ENCODE measurements at places on chromosomes 7 and 10.

DNA sequence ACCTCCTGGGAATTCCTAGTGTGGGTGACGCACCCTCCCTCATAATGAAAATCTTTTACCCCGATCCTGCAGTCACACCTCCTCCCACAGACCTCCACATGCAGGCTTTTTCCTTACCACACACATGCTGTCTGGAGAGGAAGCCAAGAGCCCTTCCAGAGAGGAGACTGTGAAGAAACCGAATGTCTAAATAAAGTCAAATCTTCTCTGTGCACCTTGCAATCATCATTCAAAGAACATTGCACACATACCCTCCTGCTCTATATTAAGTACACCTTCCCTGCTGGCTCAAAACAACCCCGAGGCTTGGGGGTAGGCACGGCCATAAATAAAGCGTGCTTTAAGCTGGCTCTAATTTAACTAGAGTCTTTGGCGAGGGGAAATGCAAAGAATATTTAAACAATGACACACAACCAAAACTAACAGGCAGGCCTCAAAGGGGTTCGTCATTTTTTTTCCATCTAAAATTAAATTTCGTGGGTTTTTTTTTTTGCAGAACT lies 34.9 kb downstream of the CALML3 start:
- no peak for DNase-seq

DNA sequence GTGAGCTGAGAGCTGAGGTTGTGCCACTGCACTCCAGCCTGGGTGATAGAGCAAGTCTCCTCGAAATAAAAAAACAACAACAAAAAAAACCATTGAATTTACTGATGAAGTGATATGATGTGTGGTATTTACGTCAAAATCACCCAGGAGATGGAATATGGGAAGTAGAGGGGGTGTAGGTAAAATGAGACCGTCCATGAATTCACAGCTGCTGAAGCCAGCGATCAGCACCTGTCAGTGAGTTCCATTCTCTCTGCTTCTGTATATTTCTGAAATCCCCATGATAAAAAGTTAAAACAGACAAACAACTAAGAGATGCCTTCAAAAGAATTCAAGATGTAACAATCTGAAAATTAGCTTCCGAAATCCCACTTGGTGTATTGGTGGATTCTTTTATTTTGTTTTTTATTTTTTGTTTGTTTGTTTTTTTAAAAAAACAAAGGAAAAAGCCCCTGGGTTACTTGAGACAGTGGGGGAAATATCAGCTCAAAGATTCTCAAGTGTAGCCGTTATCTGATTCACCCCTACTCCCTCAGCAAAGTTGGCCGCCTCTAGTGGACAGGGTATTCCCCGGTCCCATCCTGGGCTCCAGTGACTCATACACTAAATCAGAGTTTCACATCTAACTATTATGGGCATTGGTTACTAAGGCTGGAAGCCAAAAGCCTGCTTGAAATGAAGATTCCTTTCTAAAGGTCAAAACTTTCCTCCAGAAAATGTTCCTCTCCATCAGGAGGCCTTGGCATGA lies 76.4 kb downstream of the MAP3K8 start:
- DNase-seq, result no peak

GRCh38 chr7:15765753-15766152 lies 79.3 kb upstream of the MEOX2 start:
- DNase-seq, result no peak

GRCh38 chr7:7653593-7654187 lies 13.1 kb downstream of the UMAD1 start:
- DNase-seq, result no peak

GRCh38 chr10:131889755-131890154 lies 11.1 kb upstream of the PPP2R2D start:
- no peak for DNase-seq

DNA sequence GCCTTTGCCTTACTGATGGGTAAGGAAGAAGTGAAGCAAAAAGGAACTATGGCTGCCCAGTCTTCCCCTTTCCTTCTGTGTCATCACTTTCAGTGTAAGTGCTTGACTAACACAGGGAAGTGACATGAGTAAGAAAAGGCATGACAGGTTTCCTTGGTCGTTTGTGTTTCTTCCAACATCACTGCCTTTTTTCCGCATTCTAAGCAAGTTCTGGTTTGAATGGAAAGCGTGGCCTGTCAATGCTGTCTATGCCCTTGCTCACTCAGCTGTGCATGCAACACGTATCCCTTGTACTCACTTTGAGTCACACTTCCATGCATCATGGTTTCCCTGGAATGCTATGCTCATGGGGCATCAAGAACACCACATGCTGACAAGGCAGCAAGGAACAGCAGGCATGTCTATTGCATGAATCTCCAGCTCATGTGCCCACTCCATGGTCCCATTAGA lies 111.8 kb downstream of the OAT start:
- DNase-seq, result no peak

DNA sequence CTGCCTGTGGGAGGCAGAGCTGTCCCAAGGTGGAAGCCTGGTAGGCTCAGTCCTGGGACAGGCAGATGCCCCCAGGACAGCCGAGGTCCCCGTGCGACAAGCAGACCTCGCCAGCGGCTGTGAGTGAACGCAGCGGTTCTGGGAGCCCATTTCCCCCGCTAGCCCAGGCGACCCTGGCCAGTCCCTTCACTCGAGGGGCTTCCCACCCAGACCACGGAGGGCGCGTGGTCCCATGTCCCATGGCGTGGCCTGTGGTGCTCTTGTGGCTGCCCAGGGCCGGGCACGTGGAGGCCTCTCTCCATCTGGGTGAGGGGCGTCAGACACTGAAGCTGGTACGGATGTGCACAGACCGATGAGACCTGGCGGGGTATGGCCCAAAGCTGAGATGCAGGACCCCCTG lies 67.9 kb downstream of the ELFN1 start:
- DNase-seq, result no peak

DNA sequence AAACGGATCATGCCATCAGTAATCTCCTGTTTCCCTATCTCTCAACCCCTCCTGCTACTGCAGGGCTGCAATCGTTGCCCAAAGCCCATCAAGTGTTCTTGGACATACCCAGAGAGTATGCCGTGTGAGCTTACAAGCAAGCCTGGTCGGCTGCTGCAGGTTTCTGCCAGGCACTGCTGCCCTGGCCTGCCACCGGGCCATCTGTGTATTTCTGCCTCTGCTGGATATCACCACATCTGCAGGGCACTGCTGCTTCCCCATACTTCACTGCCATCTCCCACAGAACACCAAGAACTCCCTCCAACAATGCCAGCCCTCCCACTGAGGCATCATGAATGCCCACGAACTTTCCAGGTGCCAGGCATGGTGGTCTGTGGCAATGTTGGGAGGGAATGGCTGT lies 138.2 kb upstream of the SORCS3 start:
- no peak for DNase-seq

- no peak for DNase-seq
Measured at GRCh38 chr7:124777268-124777667, 11.7 kb upstream of the GPR37 start.

GRCh38 chr10:127168261-127168660 lies 28.1 kb downstream of the INSYN2A start:
- no peak for DNase-seq

GRCh38 chr7:150665089-150665748 lies 20.3 kb upstream of the GIMAP2 start:
- no peak for DNase-seq

- DNase-seq, result no peak
Measured at GRCh38 chr7:874031-874749, 2.2 kb upstream of the GET4 start.

DNA sequence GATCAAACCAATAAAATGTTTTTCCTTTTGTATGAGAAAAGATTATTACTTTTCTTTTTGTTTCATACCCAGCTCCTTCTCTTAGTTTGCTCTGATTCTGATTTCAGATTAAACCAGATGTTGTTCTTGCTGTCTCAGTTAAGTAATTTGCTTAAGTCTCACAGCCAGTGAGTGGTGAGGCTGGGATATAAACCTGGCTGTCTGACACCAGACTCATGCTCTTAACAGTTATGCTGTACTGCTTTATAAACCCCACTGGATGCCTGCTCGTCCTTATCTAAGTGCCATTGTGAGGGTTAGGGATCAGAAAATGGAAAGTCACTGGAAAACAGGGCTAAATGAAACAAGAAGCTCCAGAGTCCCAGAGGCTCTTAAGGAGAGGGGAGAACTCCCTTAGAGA lies 24.3 kb downstream of the GARS1 start:
- DNase-seq, result no peak

- DNase-seq, result no peak
Measured at GRCh38 chr7:50696810-50697582, 85.7 kb downstream of the GRB10 start.

DNA sequence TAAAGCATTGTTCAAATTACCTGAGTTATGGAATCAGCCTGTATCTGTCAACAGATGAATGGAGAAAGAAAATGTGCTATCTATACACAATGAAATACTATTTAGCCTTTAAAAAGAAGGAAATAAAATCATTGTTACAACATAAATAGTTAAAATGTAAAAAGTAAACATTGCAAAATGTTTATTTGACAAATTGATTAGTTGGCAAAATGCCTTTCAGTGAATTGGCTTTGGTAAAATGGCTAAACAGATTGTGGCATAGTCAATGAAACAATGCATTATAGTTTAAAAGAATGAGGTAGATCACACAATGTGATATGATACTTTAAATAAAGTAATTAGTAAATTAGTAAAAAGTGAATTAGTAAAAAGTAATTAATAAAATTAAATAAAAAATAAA lies 204.8 kb upstream of the MAGI2 start:
- no peak for DNase-seq
